ENCODE measurements at places on chromosomes 4 and X.

DNA sequence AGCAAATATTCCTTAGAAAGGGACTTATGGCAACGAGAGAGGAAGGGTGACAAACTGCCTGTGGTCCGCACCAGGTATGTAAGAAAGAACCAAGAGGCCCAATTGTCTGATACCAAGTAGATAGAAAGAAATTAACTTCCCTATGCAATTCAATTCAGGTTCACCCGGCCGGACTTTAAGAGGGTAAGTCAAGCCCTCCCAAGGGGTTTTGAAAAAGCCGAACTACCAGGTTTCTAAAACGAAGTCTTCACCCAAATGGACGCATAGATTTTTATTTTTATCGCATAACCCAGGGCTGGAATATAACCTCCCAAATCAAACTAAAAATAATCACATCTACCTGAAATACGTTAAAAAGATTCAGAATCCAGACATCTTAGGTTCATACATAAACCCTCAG, 1.6 kb upstream of the MAB21L2 start:
- no peak for DNase-seq

DNA sequence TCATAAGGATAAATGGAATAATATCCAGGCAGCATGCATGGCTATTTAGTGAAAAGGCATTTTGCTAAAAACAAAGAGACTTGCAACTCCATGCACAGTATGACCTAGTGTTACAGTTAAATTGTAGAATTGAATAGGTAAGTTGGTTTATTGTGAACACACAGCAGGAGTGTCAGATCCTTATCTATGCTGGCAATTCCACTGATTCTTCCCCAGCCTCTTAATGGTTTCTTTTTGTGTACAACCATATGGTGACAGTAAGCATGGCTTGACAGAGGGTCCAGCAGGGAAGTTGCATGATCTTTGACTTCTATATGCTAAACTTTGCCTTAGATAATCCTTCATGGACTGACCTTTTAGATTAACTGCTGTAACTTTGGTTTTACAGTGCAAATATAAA, 936.6 kb upstream of the EPHA5 start:
- no peak for DNase-seq

GRCh38 chrX:111521169-111521568, 9.7 kb downstream of the SERTM2 start:
- DNase-seq = no peak

GRCh38 chr4:112938461-112939058, 110.9 kb upstream of the ANK2 start:
- peak; percentile 50 for DNase-seq

DNA sequence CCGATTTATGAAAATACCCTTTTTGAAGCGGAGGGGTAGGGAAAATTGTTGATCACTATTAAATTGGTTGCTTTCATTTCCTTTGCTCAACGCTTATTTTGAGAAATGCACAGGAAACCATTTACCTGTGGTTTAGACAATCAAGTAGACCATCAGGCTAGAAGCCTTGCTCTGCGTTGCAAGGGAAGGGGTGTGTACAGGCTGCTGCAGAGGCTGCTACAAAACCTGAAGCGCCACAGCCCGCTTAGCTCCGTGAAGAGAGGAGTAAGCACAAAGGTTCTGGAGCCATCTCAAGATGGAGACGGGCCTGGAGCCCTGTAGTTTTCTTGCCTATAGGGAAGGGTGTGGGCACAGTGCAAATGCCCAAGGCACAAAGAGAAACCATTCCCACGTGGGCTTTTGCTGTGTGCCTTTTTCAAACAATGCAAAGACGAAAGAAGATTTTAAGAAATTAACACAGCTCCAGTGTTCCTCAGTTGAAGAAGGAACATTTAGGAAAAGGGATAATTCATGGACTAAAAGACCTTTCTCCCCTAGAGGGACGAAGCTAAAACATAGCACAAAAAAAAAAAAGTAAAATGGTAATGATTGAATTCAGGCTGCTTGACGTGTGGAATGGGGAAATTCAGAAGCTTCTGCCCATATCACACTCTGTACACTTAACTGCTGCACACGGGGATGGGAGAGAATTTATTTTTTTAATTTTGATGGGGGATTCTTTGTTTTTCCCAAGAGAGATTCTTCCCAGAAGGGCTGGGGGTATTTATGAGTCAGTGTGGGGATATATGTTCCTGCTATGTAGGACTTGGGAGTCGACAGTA, 3.5 kb downstream of the TMSB4X start:
- peak; percentile 83 for DNase-seq

DNA sequence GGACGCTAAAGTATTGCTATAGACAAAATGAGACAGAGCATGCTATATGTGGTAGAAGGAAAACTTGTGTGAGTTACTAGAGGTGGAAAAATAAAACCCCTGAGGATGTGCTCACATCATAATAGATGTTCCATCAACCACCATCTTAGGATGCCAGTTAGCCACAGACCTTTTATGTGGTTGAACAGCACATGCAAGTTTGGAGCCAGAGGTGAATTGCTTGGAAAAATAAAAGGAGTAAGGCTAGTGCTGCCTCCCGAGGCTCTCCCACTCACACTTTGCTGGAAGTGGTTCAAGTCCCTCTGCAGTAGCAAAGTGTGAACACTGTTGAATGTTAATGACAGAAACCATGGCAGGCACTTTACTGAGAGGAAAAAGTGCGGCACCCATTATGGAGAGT, 39.4 kb upstream of the PPARGC1A start:
- no peak for DNase-seq

Measured in EH (cell line).